ENCODE measurements at places on chromosomes 3 and 15.

DNA sequence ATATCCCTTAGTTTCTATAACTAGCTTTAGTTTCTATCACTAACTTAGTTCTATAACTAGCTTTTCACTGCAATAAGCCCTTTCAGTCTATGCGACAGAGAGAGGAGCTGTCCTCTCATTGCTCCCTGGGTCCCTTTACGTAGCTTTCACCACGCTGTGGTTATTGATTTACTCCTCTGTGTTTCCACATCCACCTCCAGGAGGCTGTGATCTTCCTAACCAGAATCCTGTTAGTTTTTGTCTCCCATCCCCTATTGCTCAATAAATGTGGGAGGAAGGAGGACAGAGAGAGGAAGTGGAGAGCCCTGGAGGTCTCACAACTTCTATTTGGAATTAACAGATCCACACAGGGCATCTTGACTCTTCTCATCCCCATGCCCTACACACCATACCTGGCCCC lies 1036.1 kb downstream of the MCTP2 start:
- no peak for DNase-seq

DNA sequence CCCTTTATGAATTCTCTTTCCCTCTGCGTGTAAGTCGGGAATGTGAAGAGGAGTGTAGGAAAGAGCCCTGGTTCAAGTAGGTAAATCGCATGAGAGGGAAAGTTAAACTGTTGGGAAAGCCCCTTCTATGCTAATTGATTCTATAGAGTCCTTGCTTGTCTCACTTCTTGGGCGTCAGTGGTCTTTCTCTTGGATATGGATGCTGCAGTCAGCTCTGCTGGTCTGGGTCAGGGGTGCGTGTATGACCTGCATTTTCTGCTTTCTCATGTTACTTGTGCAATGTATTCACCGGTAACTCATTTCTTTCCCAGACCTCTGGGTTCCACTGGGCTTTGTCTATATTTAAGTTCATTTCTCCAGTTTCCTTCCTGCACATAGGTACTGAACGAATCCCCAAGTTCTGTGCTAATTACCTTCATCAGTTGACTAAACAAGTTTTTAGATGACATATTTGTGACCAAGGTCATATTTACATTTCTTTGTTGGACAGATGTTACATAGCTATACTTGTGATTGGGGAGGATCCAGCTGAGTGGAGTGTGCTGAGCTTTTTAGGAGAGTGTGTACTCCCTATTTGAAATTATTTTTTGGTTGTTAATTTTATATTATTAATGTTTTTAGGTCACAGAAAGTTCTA lies 1.4 kb downstream of the SETD5 start:
- no peak for DNase-seq

- no peak for DNase-seq
Measured at GRCh38 chr3:111714305-111714704, 119.2 kb upstream of the ZBED2 start.

- no peak for DNase-seq
Measured at GRCh38 chr15:56468401-56468800, 3.5 kb upstream of the MNS1 start.

DNA sequence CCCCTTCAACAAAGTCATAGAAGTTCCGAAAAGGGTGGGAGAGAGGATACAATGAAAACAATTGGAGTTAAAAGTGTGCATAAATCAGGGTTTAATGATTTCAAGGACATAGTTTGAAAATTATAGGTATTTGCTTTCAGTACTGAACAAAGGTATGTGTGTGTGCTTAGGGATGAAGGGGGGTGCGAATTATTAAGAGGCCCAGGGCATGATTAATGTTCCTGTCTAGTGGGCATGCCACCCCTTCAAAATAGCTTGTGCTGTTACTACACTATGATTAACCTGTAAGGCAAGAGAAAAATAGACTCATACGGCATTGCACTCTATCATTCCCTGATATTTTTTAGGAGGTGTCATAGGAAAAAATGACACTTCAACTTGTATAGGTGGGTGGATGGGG lies 731.6 kb downstream of the NAALADL2 start:
- no peak for DNase-seq

- DNase-seq, result no peak
Measured at GRCh38 chr3:73255609-73256029, 194.2 kb downstream of the EBLN2 start.

DNA sequence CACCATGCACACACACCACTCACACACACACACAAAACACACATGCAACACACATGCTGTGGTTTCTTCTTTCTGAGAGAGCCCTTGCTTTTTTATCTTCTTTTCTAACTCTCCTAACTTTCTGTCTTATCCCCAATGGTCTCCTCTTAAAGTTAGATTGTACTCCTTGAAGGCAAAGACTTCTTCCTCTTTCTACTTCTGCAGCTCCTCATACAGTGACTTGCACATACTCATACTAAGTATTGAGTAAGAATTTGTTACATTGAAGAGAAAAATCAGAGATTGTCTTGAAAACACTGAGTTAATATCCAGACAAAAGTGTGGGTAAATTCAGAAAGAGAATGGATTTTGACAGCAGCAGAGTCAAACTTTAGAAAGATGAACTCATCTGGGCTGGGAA lies 64.4 kb downstream of the GTPBP8 start:
- no peak for DNase-seq

- no peak for DNase-seq
Measured at GRCh38 chr3:525415-525814, 328.9 kb downstream of the CHL1 start.

- DNase-seq, result no peak
Measured at GRCh38 chr3:126305427-126305826, 51.8 kb downstream of the KLF15 start.

DNA sequence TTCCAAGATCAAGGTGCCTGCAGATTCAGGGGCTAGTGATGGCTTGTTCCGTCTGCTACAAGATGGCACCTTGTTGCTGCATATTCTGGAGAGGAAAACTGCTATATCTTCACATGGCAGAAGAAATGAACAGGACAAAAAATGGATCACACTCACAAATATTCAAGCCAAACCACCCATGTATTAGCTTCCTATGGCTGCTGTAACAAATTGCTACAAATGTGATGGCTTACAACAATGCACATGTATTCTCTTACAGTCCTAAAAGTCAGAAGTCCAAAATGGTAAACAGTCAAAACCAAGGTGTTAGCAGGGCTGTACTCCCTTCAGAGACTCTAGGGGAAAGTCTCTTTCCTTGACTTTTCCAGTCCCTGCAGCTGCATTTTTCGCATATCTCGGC lies 55.8 kb downstream of the TRIM42 start:
- no peak for DNase-seq

DNA sequence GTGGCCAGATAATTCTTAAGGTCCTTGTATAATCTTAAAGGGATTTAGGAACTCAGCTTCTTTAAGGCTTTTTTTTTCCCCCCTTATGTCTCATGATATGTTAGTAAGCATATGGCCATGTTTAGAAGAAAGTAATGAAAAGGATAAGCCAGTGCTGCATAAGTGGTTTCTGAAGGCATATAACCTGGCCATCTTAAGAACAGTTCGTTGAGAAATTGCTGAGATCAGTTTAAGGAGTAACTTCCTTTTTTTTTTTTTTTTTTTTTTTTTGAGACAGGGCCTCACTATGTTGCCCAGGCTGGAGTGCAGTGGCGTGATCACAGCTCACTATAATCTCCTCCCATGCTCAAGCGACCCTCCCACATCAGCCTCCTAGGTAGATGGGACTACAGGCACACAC lies 51.7 kb downstream of the UBE2E2 start:
- no peak for DNase-seq

DNA sequence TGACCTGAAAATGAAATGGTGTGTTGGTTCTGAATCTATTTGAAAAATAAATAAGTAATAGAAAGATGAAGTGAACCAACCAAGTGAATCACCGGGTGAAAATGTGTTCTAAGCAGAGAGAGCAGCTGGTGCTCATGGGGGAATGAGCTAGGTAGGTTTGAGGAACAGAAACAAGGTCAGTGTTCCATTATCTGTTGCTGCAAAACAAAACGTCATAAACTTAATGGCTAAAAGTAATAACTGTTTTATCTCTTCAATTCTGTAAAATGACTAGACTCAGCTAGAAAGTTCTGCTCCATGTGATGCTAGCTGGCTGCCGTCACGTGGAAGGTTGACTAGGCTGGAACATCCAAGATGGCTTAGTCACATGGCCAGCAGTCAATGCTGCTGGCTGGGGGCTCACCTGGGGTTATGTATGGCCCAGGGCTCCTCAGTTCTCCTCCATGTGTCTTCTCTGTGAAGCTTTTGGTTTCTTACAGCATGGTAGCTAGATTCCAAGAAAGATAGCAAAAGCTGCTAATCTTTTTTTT lies 13.3 kb upstream of the SH3BP5 start:
- DNase-seq, result no peak

- DNase-seq, result no peak
Measured at GRCh38 chr3:162658003-162658402, 1161.4 kb downstream of the OTOL1 start.

- DNase-seq, result no peak
Measured at GRCh38 chr3:4225005-4225471, 78.1 kb upstream of the SETMAR start.

DNA sequence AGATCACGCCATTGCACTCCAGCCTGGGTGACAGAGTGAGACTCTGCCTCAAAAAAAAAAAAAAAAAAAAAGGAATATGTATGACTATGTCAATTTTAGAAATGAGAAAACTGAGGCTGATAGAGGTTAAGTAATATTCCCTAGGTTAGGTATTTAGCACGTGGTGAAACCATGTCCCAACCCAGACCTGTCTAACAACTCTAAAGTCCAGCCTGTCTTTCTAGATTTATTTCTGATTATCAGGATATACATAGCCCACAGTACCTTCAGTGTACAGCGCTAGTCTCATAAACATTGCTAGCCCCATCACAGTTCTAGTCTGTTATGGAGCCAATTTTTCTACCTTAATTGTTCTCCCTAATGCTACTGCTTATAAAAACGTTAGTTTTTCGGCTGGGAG lies 88.4 kb upstream of the RAP2B start:
- no peak for DNase-seq

DNA sequence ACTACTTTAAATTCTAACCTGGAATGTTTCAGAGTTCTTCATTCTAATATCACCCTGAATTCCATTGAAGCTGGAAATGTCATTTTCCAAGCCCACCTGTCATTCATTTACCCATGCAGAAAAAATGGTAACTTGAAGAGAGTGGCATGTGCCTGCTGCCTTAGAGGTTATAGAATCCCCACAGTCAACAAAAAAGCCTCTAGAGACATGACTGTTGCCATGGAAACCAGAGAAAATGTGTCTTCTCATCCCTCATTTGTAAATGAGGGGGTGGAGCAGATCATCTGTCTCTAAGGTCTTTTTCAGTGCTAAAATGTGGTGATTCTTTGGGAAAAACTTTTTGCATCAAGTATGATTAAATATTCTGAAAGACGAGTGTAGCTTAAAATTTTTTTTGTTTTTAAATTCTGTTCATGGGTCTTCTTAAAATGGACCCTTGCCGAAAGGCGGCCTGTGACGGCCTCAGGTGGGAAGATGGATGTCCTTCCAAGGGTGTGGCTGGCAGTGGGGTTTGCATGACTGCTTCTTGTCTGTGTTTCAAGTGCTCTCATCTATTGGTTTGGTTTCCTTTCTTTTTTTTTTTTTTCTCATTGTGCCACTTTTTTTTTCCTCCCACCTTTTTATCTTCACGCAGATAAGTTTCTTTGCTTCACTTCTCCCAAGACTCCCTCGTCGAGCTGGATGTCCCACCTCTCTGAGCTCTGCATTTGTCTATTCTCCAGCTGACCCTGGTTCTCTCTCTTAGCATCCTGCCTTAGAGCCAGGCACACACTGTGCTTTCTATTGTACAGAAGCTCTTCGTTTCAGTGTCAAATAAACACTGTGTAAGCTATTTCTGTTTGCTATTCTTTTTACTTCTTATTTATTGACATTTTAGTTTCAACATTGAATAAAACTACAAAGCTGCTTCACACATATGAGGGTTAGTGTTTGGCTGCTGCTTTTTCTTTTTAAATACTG lies 23.0 kb downstream of the TPM1 start:
- DNase-seq, result no peak

DNA sequence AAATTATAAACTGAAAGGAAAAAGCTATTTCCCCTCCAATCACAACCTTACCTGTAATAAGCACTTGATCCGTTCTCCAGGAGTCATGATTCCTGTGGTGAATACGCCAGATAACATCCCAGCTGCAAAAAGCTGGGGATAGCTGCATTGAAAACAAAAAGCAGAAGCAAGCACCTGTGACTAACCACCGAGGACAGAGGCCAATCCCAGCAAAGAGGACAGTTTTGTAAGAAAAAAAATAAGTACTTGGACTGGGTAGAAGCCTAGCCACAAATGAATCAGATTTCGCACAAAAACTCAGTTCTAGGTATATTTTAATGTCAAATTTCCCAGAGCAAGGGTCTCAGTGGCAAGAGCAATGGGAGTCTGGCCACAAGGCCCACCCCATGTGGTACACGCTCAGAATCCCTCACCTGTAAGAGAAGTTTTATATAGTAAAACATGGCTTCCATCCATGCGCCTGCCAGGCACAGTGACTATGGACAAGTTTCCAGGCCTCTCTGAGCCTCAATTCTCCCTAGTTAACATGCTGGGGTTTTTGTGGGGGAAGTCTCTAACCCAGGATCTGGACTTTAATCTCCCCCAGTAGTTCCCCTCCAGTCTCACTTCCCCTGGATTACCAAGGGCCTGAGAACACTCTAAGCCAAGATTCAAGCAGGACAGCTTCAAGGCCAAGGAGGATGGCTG lies 19.2 kb downstream of the SLC25A20 start:
- DNase-seq, result no peak

DNA sequence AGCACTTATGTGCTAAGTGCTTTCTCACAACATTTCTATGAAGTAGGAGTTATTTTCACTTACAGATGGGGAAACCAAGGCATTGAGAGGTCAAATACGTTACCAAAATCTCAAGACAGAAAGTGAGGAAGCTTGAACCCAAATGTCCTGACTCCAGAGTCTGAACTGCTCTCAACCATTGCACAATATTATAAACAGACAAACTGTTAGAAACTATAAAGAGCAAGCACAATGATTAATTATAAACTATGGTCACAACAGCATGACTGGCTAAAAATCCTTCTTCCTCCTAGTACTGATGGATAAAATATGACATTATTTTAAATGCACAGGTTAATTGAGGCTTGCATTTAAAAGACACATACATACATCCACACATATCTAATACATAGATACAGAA lies 77.9 kb upstream of the ASB14 start:
- no peak for DNase-seq

GRCh38 chr3:133945381-133946095 lies 49.9 kb upstream of the RAB6B start:
- DNase-seq, result no peak

GRCh38 chr15:54007256-54007655 lies 29.0 kb downstream of the UNC13C start:
- no peak for DNase-seq

DNA sequence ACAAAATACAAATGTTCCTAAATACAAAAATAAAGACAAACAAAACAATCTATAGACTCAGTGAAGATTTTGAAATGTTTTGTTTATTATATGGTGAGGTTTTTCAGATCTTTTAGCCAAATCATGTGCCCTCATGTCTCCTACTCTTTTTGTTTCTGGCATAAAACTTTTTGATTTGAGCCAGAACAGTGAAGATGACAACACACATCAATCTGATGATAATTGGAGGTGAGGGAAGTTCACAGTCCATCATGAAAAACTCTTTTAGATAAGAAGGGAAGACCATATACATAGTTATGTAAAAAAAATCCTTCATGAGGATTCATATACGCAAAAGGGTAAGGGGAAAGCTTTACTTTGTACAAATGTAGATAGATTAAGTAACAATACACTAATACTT lies 75.1 kb upstream of the OSBPL11 start:
- no peak for DNase-seq

- DNase-seq, result no peak
Measured at GRCh38 chr3:69443457-69443920, 57.6 kb upstream of the FRMD4B start.
